Nucleus accumbens (tissue), 56 donors: ENCODE measurements at places on chromosomes 3 and 15.

- DNase-seq = no peak
Measured at GRCh38 chr15:73879426-73879825, 6.1 kb downstream of the TBC1D21 start.

GRCh38 chr3:140500473-140500872 lies 177.4 kb upstream of the TRIM42 start:
- DNase-seq = no peak

- no peak for DNase-seq
Measured at GRCh38 chr3:155112661-155113389, 32.7 kb downstream of the MME start.

DNA sequence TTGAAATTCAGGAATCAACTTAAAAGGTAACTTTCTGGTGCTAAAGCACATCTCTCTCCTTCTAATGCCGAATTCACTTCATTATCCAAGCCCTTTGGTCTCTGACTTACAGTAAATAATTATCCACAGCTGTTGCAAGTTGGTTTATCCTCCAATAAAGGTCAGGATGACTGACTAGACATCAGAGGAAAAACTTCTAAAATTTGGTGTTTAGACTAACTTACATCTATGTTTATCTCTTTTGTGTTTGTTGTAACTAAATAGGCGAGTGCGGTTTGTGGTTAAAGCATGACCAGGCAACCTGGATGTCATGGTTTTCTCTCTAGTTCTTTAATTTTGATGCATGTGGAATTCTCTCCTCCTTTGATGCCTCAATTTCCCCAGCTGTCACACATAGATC lies 237.4 kb upstream of the LRTM1 start:
- no peak for DNase-seq

GRCh38 chr3:149000206-149000745 lies 8.9 kb downstream of the GYG1 start:
- no peak for DNase-seq

DNA sequence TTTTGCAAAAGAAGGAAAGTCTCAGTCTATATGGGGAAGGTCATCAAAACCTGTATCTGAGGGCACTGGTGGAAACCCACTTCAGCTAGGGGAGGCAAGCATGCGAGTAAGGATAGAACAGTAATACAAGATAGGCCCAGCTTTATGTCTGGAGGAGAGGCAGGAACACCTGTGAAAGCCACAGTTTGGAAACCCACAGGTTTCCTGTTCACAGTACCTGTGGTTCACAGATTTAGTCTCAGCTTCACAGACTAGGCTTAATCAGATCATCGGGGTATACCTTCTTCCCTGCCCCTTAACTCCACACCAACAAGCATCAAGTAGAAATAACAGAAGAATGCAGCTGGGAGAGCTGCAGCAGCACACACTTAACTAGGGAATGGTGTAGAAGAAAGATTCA lies 36.2 kb downstream of the C2CD4B start:
- no peak for DNase-seq

DNA sequence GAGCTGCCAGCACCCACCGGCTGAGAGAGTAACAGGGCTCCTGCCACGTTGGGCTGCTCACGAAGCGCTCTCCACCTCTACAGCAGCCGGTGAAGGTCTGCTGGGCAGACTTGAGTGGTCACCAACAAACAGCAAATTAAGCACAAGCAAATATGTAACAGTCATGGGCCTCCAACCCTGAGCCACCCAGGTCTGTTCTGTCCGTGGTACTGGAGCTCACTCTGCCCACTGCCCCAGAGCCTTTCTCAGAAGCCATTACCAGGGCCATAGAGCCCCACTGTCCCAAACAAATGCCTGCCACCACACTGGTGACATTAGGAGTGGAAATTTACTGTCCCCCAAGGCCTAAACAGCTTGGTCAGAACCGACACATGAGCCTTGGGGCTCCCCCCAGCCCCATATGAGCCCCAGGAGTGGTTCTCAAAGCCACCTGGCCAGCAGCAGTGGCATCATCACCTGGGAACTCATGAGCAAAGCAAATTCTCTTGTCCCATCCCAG lies 56.6 kb downstream of the LRIG1 start:
- DNase-seq = no peak

DNA sequence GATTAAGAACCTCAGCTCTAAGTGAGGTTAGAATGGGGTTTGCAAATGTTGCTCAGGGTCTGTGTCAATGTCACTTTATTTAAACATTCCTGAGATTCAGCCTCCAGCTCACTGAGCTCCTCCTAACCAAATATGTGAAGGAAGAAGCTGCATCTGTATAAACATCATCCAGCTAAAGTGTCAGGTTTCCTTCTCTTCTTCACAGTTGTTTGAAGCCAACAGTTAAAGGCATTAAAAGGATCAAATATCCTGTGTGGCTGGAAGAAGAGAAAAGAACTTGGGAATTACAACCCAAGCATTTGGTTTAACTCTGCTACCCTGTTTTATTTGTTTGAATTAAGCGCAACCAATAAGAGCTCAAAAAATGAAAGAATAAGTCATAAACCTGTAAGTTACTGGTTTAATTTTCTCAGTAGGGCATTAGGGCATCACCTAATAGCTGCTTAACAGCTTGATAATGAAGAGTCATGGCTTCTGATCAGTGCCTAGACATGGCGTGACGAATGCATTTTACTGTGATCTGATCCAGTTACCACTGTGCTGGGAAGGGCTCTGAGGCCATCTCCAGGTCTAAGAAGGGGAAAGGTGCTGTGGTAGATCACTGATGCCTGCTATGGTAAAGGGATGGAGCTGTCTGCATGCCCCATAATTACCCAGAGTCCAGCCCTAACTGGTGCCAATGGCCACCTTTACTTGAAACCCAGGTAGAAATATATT lies 165.7 kb upstream of the TSC22D2 start:
- DNase-seq = no peak

DNA sequence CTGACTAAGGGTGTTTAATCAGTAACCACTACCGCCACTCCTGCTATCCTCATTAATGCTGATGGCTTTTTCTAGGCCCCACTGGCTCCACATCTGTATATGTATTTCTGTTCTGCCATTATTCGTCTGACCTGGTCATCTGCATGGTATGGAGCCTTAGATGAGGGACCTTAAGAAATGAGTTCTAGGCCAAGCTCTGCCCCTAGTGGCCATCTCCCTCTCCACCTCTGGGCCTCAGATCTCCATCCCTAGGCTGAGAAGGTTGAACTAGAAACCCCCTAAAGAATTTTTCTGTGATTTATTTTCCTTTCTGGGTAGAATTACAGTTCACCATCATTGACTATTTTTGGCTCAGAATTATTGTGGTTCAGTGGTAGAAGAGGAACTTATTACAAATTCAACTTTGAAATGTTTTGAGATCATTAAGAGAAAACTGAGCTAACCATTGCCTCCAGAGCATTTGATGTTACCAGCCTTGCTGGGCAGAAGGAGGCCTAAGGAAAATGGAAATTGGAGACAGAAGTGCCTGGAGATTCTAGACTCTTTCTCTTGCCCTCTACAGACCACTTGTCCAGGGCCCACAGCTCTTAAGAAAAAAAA lies 325.2 kb upstream of the NR2E3 start:
- no peak for DNase-seq

- no peak for DNase-seq
Measured at GRCh38 chr3:9617056-9617455, 32.2 kb upstream of the MTMR14 start.

DNA sequence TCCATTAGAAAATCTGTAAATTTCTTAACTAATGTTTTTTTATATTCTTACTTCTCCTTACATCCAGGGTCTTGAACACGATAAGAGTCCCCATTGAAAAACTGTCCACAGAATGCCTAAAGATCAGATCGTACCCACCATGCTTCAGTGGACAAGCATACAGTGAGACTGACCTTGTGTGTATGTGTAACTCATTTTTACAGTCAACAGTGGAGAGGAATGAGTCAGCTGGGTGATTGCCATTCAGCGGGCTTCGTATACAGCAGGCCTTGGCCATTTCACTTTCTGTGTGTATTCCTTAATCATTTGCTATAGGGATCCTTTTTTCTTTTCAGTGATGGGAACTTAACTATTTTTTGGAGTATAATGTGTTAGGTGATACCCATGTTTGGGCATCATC lies 10.6 kb downstream of the PARP14 start:
- no peak for DNase-seq

GRCh38 chr3:45119824-45120358 lies 26.3 kb downstream of the CDCP1 start:
- DNase-seq = no peak

GRCh38 chr3:9898467-9899241 lies 4.0 kb upstream of the IL17RE start:
- DNase-seq = no peak

GRCh38 chr3:60803216-60804173 lies 447.8 kb downstream of the FHIT start:
- DNase-seq = peak; percentile 15

DNA sequence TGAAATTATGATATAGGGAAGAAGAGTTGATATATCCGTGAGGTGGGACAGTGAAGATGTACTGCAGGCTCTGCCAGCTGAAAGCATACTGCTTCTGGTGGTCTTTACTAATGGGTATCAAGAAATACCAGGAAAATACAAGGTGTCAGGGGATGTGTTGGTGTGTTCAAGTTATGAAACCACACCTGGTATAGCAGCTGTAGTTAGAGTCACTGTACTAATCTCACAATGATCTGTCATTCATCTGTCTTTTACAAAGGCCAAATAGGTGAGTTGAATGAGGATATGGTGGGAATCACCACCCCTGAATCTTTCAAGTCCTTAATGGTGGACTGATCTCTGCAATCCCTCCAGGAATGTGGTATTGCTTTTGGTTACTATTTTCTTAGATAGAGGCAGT lies 152.7 kb downstream of the NFKBIZ start:
- DNase-seq = no peak

DNA sequence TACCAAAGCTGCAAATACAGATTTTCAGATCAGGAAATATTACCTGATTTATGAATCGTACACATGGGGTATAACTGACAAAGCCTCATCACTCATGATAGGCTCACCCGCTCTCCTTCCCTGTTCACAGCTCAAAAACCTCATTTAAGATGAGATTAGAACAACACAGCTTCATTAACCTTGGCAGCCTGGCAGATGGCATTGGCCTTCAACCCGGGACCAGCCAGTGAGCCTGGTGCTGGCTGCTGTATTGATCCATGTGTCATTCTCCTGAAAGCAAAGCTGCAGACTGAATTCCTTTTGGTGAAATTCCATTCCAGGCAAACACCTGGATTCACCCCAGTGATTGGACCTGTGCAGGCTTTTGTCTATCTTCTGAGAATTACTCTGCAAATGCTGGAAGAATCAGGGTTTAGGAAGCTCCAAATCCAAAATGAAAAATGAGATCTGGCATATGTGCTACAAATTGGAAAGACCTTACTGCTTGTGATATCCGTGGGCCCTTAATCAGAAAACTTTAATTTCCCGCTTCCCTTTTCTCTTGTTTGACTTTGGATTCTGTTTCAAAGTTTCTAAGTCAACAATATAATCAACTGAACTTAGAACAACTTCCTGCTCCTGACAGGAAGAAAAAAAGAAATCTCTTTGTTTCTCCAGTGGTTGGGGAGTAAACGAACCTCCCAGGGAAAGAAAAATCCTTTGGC lies 189.1 kb upstream of the KBTBD8 start:
- DNase-seq = no peak

DNA sequence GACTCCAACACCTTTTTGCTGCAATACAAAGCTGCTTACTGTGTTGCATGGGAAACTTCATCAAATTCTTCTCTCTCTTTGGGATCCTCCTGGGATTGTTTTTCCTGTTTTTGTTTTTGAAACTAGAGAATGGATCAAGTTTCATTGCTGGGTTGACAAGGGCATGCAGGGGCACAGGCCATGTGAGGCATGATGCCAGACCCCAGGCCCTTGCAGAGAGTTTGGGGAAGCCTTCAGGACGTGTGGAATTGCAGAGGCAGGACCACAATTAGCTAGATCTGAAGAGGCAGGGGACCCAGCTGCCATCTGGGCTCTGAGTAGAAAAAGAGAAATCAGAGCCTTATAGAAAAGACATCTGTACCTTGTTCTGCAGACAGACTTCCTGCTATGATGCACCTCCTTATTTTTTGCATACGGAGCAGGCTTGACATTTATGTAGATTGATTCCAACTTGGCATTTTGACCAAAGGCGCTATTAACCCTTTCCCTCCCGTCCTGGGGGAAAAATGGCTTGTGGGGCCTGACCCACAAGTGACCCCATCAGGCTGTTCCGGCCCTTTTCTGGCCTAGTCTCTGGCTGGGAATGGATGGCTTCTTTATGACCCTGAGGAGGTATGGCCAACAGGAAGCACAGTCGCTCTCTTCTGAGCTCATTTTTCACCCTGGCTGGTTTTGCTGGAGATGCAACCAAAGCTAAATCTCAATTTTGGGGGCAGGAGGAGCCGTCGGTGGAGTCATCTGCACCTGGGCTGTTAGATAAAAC lies 44.3 kb upstream of the CHRNB4 start:
- DNase-seq = no peak

- DNase-seq = no peak
Measured at GRCh38 chr15:65603559-65603958, 7.4 kb downstream of the INTS14 start.

- DNase-seq = no peak
Measured at GRCh38 chr3:25073423-25073822, 354.6 kb upstream of the RARB start.

DNA sequence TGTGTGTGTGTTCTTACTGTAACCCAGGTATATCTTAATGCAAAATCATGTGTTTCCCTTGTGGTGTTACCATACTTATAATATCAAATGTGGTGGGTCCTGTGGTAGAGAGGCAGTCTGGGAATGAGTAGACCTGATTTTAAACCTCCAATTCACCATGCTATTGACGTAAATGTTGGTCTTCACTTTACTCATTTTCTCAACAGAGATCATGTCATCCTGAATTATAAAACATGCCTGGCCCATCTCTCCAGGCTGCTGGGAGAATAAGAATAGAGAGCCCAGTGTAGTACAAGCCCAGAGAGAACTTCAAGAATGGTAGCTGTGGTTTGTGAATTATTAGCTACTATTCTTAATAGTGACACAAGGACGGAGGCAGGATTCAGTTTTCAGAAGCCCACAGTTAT lies 88.1 kb downstream of the MBNL1 start:
- DNase-seq = no peak

- DNase-seq = no peak
Measured at GRCh38 chr15:25810631-25811091, 52.5 kb downstream of the ATP10A start.
